ENCODE measurements at places on chromosomes 1 and 21. TPM values are rescaled to one million over a fixed set of nuclear protein-coding genes. Genes with fewer than 3 reads are reported as not detected.
A peak's percentile ranks its signal among the peaks of the same experiment; 100 is the strongest.

GRCh38 chr21:24826822-24827221 is 780.5 kb downstream of the MRPL39 start:
- H3K27ac ChIP-seq: no peak overlapping the region
- H3K4me1 ChIP-seq: no peaks in the 10 kb centered on the region
- H3K4me3 ChIP-seq: no peak overlapping the region
- H3K36me3 ChIP-seq: no peaks in the 10 kb centered on the region
- DNase-seq: no peak
- no peaks in the 10 kb centered on the region for H3K27me3 ChIP-seq

DNA sequence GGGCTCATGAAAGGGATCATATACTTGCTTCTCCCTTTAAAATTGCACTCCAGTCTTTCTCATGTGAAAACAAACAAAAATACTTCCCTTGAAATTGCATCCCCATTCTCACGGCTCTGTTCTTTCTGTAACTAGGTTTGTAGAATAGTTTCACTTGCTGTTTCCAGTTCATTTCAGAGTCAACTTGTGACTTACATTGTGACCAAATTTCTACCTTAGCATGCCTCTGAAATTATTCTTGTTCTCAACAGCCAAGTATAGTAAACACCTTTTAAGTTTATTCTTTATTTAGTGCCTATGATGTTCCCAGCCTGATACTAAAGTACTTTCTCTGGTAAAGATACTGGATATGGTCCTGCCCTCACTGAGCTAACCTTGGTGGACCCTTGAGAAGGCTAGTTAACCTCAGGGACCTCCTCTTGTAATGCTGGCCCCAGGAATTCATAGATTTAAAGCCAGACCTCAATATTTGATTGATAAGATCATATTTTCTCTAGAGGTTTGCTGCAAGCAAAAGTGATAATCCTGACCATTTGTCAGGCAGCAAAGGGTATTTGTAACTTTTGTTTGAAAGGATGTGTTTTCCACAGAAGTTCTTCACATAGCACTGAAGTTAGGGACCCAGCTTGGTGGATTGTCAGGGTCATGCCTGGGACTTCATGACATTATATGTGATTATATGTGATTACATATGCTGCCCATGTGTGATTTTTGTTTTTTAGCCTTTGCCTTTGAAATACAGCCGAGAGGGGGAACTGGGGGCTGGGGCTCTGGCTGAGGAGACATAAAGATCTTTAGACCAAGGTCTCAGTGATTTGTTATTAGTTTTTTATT is 29.6 kb downstream of the VANGL2 start:
- no peak overlapping the region for H3K27ac ChIP-seq
- H3K4me1 ChIP-seq: no peaks in the 10 kb centered on the region
- peak; percentile 28 for DNase-seq
- H3K27me3 ChIP-seq: no peaks in the 10 kb centered on the region
- no peak overlapping the region for H3K4me3 ChIP-seq

- no peak for DNase-seq
- no peak overlapping the region for H3K4me3 ChIP-seq
- no peaks in the 10 kb centered on the region for H3K27me3 ChIP-seq
- H3K36me3 ChIP-seq: no peaks in the 10 kb centered on the region
- H3K4me1 ChIP-seq: peaks cover 7% of the 10 kb centered on the region
These were observed 2.0 kb upstream of the COQ8A start for GRCh38 chr1:226937940-226938725.

- DNase-seq: no peak
- no peaks in the 10 kb centered on the region for H3K4me1 ChIP-seq
- H3K36me3 ChIP-seq: peaks cover 43% of the 10 kb centered on the region
- H3K27me3 ChIP-seq: no peaks in the 10 kb centered on the region
- H3K4me3 ChIP-seq: no peak overlapping the region
These were observed 15.3 kb downstream of the GABPA start for GRCh38 chr21:25750085-25750484.

GRCh38 chr1:38766125-38766524 is 93.4 kb downstream of the RRAGC start:
- no peak for DNase-seq
- no peak overlapping the region for H3K4me3 ChIP-seq
- H3K4me1 ChIP-seq: no peaks in the 10 kb centered on the region
- no peaks in the 10 kb centered on the region for H3K36me3 ChIP-seq
- no peak overlapping the region for H3K27ac ChIP-seq
- no peaks in the 10 kb centered on the region for H3K27me3 ChIP-seq

DNA sequence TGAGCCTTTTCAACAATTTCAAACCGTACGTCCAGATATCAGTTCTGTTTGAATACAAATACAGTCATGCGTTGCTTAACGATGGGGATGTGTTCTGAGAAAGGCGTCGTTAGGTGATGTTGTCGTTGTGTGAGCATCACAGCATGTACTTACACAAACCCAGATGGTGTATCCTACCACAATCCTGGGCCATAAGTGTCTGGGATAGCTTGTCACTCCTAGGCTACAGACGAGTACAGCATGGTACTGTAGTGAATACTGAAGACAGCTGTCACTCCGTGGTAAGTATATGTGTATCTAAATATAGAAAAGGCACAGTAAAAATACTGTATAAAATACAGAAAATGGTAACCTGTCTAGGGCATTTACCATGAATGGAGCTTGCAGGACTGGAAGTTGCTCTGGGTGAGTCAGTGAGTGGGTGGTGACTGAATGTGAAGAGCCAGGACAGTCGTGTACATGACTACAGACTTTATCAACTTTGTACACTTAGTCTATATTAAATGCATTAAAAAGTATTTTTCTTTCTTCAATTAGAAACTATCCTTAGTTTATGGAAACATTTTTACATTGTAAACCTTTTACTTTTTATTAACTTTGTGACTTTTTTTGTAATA is 10.5 kb upstream of the OR2W3 start:
- no peaks in the 10 kb centered on the region for H3K36me3 ChIP-seq
- DNase-seq: no peak
- H3K27me3 ChIP-seq: no peaks in the 10 kb centered on the region
- no peak overlapping the region for H3K4me3 ChIP-seq

GRCh38 chr1:234727018-234727940 is 117.3 kb upstream of the IRF2BP2 start:
- H3K4me1 ChIP-seq: peaks cover 40% of the 10 kb centered on the region
- no peaks in the 10 kb centered on the region for H3K27me3 ChIP-seq
- H3K27ac ChIP-seq: peak overlapping the region; percentile 97
- no peak for DNase-seq

DNA sequence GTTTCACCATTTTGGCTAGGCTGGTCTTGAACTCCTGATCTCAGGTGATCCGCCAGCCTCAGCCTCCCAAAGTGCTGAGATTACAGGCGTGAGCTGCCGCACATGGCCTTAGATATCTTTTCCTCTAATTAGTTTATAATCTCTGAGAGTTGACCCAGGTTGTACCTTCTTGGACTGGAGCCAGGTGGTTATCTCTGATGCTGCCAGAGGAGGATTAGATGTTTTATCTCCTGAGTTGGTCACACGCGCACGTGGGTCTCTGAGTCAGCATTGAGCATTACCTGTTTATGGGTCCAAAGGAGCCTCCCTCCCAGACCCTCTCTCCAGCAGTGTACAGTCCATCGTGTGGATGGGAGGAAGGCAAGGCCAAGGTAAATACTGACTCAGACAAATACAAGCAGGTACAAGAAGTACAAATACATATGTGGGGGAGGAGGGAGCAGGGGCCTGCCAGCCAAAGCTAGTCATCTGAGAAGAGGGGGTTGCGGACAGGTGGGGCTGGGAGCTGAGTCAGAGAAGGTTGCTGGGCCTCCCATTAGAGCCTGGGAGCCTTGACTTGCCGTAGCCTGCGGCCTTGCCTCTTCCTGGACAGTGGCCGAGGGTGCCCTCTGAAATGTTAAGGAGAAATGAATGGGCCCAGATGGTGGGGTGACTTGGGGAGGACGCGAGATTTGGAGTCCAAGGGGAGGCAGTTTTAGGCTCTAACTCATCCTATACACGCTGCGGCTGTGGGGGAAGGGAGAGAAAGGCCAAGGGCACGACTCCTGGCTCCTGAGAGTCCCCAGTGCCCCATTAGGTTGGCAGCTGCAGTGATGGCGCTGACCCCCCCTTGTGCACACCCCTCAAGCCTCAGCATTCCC is 13.1 kb downstream of the IL6R start:
- H3K36me3 ChIP-seq: no peaks in the 10 kb centered on the region
- H3K4me1 ChIP-seq: peaks cover 33% of the 10 kb centered on the region

DNA sequence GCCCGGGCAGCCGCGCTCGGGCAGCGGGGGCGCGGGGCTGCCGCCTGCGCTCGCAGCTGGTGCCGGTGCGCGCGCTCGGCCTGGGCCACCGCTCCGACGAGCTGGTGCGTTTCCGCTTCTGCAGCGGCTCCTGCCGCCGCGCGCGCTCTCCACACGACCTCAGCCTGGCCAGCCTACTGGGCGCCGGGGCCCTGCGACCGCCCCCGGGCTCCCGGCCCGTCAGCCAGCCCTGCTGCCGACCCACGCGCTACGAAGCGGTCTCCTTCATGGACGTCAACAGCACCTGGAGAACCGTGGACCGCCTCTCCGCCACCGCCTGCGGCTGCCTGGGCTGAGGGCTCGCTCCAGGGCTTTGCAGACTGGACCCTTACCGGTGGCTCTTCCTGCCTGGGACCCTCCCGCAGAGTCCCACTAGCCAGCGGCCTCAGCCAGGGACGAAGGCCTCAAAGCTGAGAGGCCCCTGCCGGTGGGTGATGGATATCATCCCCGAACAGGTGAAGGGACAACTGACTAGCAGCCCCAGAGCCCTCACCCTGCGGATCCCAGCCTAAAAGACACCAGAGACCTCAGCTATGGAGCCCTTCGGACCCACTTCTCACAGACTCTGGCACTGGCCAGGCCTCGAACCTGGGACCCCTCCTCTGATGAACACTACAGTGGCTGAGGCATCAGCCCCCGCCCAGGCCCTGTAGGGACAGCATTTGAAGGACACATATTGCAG is 3.0 kb downstream of the ARTN start:
- H3K27me3 ChIP-seq: peaks cover 7% of the 10 kb centered on the region
- H3K27ac ChIP-seq: no peak overlapping the region
- peaks cover 19% of the 10 kb centered on the region for H3K4me1 ChIP-seq
- DNase-seq: no peak

Gene GBP7
- not detected for total RNA-seq

Gene PSMD4
- 83.5 TPM for total RNA-seq

All from ascending aorta (tissue), 2 donors.